Activated B cell treated with CpG ODN at 0.5 μM for 24 hours (primary cell): ENCODE measurements at places on chromosomes 11 and 22.
A peak's percentile ranks its signal among the peaks of the same experiment; 100 is the strongest.

DNA sequence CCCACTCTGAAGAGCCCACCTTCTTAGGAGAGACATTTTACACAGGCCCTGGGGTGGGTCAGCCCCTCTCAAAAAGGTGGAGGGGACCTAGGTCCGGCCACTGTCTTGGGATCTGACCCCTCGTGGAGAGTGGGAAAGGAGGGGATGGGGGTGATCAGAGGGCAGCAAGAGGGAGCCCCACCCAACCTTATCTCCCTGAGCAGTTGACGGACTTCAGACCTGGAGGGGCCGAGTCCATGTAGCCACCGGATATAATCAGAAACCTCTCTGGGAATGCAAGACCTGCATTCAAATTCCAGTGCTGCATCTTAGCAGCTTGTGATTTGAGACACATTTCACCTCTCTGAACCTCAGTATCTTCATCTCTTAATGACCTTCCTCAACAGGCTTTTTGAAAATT, 44.0 kb downstream of the TP53I11 start:
- no peak for DNase-seq
- no peak overlapping the region for H3K27ac ChIP-seq
- H3K36me3 ChIP-seq, result no peaks in the 10 kb centered on the region
- peaks cover 3% of the 10 kb centered on the region for H3K27me3 ChIP-seq
- peaks cover 13% of the 10 kb centered on the region for H3K4me1 ChIP-seq

DNA sequence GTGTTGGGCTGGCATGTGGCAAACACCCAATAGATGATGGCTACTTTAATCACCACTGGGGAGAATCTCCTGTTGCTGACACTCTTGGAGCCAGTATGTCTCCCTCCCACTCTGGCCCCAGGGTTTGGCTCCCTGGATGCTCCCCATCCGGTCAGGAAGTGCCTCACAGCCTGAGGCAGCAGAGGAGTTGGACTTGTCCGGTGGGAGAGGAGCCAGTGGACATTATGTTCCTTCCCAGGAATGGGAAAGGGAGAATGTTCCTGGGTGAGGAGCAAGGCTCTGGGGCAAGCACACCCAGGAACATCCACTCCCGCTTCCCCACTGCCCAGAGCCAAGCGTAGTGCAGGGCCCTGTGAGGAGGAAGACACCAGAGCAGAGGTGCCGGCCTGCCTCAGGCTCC, 84.6 kb upstream of the NAV2 start:
- DNase-seq, result no peak
- H3K27me3 ChIP-seq, result peaks cover 8% of the 10 kb centered on the region
- no peaks in the 10 kb centered on the region for H3K36me3 ChIP-seq
- H3K4me3 ChIP-seq, result no peak overlapping the region

DNA sequence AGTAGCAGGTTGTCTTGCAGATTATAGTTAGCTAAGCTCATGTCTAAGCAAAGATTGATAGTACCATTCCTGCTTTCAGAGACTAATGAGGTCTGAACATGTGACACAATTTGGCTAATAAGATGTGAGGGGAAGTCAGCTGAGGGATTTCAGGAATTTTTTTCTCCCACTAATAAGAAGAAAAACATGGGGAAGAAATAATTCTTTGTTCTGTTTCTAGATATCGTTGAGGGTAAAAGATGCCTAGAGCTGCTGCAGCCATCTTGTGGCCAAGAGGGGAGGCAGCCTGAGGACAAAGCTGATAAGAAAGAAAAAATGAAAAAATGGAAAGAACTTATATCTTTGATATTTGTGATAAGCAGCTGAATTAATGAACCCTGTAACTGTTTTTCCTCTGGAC, 1334.4 kb downstream of the LRRC4C start:
- H3K36me3 ChIP-seq, result no peaks in the 10 kb centered on the region
- H3K4me3 ChIP-seq, result no peak overlapping the region

DNA sequence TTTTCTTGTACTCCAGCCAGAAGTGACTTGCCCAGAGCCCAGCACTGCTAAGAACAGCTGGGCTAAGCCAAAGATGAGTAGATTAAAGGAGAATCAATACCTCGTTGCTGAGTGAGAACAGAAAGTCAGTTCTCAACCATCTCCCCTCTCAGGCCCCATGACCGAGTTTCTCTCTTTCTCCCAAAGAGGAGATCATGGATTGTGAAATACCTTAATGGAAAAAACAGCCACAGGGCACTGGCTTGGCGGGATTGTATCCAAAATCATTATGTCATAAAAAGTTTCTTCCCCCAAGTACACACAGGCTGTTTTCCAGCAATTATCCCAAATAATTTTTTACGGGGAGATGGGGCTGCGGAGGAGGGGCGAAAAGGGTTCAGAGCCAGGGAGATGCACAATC, 111.8 kb upstream of the TMEM45B start:
- DNase-seq, result no peak
- no peak overlapping the region for H3K27ac ChIP-seq
- H3K36me3 ChIP-seq, result no peaks in the 10 kb centered on the region
- peaks cover 14% of the 10 kb centered on the region for H3K27me3 ChIP-seq
- no peak overlapping the region for H3K4me3 ChIP-seq

DNA sequence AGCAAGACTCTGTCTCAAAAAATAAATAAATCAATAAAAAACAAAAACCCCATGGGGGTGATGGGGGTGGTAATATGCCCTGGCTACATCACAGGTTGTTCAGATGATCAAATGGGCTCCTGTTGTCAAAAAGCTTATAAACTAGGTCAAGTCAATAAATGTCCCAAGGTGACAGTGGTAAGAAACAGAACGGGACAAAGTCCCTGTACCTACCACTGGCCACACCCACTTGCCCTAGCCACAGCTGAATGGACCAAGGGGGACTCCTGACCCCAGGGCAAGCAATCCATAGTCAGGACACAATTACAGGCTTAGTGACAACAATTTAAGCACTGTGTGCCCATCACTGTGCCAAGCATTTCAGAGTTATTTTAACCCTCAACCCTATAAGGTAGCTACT, 6.0 kb downstream of the NAGA start:
- H3K27ac ChIP-seq, result no peak overlapping the region
- DNase-seq, result no peak
- H3K4me3 ChIP-seq, result no peak overlapping the region
- peaks cover 69% of the 10 kb centered on the region for H3K36me3 ChIP-seq
- H3K4me1 ChIP-seq, result peaks cover under 1% of the 10 kb centered on the region

- no peak overlapping the region for H3K27ac ChIP-seq
- H3K36me3 ChIP-seq, result no peaks in the 10 kb centered on the region
- DNase-seq, result no peak
- no peak overlapping the region for H3K4me3 ChIP-seq
Observed at GRCh38 chr11:6667733-6668374, 12.2 kb upstream of the DCHS1 start.

DNA sequence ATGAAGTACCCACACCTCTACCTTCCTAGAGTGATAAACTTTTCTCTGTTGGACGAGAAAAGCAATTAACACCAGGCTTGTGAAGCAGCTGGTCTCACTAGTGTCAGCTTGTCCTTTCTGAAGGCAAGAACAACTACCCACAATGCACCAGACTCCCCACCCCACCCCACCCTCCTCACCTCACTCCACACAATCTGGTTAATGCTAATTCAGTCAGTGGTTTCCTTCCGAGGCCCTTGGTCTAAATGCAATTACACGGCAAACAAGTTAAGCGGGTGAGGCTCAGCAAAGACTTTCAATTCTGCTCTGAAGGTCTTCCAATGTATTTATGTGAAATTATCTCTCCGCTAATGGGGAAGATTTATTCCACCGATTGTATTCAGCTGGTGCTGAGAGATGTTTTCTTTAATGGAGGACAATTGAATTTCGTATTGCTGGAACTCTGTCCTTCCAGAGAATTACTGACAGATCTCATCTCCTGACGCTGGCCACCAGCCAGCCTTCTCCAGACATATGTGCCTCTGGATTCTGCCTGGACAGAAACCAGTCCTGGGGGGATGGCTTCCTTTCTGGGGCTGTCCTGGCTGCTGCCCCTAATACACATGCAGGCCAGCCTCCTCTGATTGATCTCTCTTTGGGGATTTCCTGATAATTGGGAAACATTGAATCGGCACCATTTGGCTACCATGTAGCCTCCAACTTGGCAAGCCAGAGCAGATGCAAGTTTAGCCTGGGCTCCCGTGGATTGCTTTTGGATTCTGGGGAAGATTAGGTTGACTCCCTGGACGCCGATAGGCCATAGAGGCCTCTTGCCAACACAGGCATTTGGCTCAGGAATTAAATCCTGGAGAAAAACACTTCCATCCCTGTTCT, 165.8 kb upstream of the NARS2 start:
- no peak for DNase-seq
- no peak overlapping the region for H3K4me3 ChIP-seq
- H3K27me3 ChIP-seq, result no peaks in the 10 kb centered on the region
- H3K27ac ChIP-seq, result no peak overlapping the region

DNA sequence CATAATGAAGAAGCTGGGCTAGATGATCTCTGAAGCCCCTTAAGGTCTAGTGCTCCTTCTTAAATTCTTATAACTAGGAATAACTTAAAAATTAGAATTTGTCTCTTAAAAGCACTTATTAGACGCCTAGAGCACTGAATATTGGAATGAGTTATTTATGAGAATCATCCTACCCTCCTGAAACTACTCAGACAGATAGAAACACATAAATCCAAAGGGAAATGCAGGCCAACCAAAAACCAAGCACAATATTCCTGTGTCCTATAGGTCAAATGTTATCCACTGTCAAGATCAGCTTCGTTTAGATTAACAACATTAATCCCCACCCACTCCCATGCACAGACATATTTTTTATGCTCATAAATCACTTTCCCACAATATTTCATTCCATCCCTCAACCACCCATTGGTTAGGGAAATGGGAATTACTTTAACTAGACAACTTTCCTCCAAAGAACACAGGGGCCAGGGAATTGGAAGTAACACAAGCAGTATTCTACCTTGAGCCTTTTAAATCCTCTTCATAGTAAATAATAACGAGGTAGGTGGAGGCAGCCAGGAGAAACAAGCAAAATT, 87.1 kb downstream of the CD44 start:
- H3K4me3 ChIP-seq, result no peak overlapping the region
- H3K36me3 ChIP-seq, result peaks cover 94% of the 10 kb centered on the region
- no peak overlapping the region for H3K27ac ChIP-seq
- H3K27me3 ChIP-seq, result no peaks in the 10 kb centered on the region
- peaks cover 14% of the 10 kb centered on the region for H3K4me1 ChIP-seq

DNA sequence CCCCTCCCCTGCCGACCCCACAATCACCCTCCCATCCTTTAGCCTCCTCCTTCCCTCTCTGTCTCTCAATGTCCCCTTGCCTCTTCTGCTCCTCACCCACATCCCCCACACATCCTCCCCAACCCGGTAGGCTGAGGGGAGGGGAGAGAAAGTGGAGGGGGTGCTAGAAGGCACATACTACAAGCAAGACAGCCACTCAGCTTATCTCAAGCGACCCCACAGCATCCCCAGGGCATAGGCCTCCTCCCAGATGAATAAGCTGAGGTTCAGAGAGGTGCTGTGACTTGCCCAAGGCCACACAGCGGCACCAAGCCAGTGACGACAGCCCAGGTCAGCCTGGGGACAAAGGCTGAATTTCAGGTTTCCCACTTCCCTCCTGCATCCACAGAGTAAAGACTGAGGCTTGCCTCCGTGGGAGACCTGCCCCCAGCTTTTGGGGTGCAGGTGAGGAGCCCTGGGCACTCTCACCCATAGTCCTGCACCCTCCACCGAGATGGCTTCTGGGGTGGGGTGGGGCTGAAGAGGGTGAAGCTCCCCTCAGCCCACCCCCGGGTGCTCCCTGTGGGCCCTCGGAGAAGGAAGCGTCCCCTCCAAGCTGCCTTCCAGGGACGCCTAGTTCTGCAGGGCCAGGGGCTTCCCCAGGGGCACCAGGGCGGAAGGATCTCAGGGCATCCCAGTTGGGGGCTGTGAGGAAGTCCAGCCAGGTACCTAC, 511 bp downstream of the RAC2 start:
- DNase-seq, result no peak
- H3K27ac ChIP-seq, result peak overlapping the region; percentile 90
- peak overlapping the region; percentile 97 for H3K4me3 ChIP-seq
- peaks cover 79% of the 10 kb centered on the region for H3K4me1 ChIP-seq
- no peaks in the 10 kb centered on the region for H3K27me3 ChIP-seq
- peaks cover 47% of the 10 kb centered on the region for H3K36me3 ChIP-seq

- H3K27me3 ChIP-seq, result no peaks in the 10 kb centered on the region
- H3K4me1 ChIP-seq, result peaks cover 14% of the 10 kb centered on the region
- H3K36me3 ChIP-seq, result peaks cover 88% of the 10 kb centered on the region
- H3K27ac ChIP-seq, result peak overlapping the region; percentile 54
- DNase-seq, result no peak
- H3K4me3 ChIP-seq, result peak overlapping the region; percentile 51
Observed at GRCh38 chr22:31841078-31841827, 87.4 kb downstream of the DEPDC5 start.

DNA sequence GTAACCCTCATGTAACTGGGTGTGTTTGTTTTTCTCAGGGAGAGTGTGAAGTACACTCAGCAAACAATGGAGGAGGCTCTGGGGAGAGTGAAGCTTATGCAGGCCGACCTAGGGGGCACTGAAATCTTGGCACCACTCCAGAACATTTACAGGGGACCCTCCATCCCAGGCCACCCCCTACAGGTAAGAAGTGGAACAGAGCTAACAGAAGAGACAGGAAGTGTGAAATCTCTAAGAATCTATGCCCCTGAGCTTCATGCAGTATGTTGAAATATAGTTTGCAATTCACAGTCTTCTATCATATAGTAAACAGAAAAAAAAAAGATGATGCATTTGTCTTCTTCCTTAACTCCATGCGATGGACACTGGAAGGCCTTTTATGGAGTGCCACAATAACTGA, 8.4 kb downstream of the VWA5A start:
- DNase-seq, result no peak
- no peak overlapping the region for H3K27ac ChIP-seq
- no peaks in the 10 kb centered on the region for H3K27me3 ChIP-seq

- DNase-seq, result no peak
- no peaks in the 10 kb centered on the region for H3K27me3 ChIP-seq
- H3K4me1 ChIP-seq, result peaks cover 77% of the 10 kb centered on the region
- H3K27ac ChIP-seq, result peak overlapping the region; percentile 62
- peak overlapping the region; percentile 36 for H3K4me3 ChIP-seq
- peaks cover 96% of the 10 kb centered on the region for H3K36me3 ChIP-seq
Observed at GRCh38 chr11:35211952-35212351, 73.0 kb downstream of the CD44 start.

- no peak for DNase-seq
- H3K4me3 ChIP-seq, result no peak overlapping the region
- no peaks in the 10 kb centered on the region for H3K36me3 ChIP-seq
- no peak overlapping the region for H3K27ac ChIP-seq
Observed at GRCh38 chr11:126595560-126595959, 240.1 kb downstream of the ST3GAL4 start.

GRCh38 chr11:46363031-46363407, 15.8 kb downstream of the DGKZ start:
- H3K27me3 ChIP-seq, result no peaks in the 10 kb centered on the region
- peaks cover 29% of the 10 kb centered on the region for H3K4me1 ChIP-seq
- DNase-seq, result no peak
- no peak overlapping the region for H3K4me3 ChIP-seq
- H3K36me3 ChIP-seq, result peaks cover 2% of the 10 kb centered on the region

DNA sequence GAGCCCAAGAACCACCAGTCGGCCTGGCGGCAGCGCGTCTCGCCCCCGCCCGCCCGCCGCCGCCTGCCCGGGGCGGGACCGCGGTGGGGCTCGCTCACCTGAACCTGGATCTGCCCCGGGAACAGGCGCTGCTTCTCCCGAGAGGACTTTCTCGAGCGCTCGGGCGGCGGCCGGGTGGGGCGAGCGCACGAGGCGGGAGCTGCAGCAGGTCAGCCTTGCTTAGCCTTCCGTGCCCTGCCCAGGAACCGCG, 133 bp downstream of the MYH9 start:
- no peak for DNase-seq
- peaks cover 66% of the 10 kb centered on the region for H3K4me1 ChIP-seq
- H3K27me3 ChIP-seq, result no peaks in the 10 kb centered on the region
- H3K4me3 ChIP-seq, result peak overlapping the region; percentile 80
- H3K36me3 ChIP-seq, result peaks cover 32% of the 10 kb centered on the region
